Renal cortical epithelial cell (primary cell): ENCODE measurements at places on chromosomes 1 and 21. TPM values are rescaled to one million over a fixed set of nuclear protein-coding genes. Genes with fewer than 3 reads are reported as not detected.
A peak's percentile ranks its signal among the peaks of the same experiment; 100 is the strongest.

The ITPKB gene
- 1.6 and 5.9 TPM in 2 replicates for total RNA-seq

The GBP6 gene
- under 0.01 and 4.7 TPM in 2 replicates for total RNA-seq

The INSRR gene
- not detected in 2 replicates for total RNA-seq

The EIF4G3 gene
- 41.2 and 95.3 TPM in 2 replicates for total RNA-seq

The BMP8B gene
- total RNA-seq = 1.3 and 2.3 TPM in 2 replicates

The NPPB gene
- total RNA-seq = 1.2 TPM in 1 of 2 replicates, not detected in the other

The MROH9 gene
- total RNA-seq = not detected in 2 replicates

- DNase-seq = no peak
Observed at GRCh38 chr1:223860051-223860622, 14.4 kb upstream of the TP53BP2 start.

GRCh38 chr1:5475572-5475971 lies 516.7 kb downstream of the NPHP4 start:
- DNase-seq = no peak

DNA sequence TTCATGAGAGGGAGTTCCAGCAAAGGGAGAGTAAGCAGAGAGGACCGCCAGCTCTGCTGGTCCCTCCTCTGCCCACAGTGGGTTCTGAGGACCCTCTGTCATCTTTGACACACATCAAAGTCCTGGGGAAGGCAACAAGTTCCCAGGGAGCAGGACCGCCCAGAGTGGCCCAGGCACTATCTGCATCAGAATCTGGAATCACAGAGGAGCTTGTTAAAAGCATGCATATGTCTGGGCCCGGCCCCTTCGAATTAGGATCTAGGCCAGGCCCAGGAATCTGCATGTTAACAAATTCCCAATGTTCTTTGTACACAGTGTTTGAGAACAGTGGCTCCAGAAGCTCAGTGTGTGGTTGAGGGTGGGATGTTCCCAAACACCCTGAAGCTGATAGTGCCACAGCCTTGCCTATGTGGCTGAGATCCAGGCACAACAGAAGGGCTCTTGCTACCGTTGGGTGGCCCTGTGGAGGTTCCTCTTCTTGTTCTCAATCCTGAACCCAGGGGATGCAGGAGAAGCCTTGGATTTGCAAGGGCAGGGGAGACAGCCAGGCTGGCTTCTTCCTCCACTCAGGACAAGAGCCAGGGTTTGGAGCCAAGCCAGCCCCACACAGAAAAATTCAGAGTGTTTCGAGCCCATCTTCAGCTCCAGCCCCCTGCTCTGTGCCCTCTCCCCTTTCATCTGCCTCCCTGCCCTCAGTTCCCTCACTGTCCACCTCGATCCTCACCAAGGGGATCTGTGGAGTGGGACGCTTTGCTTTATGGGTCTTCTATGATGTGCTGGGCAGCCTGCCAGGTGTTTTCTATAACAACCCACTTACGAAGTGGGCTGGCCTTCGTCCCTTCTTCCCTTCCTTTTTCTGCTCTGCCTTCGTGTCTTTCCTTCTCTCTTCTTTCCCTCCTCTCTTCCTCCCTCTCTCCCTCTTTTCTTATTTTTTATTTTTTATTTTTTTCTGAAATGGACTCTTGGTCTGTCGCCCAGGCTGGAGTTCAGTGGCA lies 129.0 kb upstream of the TMPRSS2 start:
- no peak for DNase-seq

GRCh38 chr1:3662080-3662671 lies 9.9 kb downstream of the TP73 start:
- DNase-seq = no peak

DNA sequence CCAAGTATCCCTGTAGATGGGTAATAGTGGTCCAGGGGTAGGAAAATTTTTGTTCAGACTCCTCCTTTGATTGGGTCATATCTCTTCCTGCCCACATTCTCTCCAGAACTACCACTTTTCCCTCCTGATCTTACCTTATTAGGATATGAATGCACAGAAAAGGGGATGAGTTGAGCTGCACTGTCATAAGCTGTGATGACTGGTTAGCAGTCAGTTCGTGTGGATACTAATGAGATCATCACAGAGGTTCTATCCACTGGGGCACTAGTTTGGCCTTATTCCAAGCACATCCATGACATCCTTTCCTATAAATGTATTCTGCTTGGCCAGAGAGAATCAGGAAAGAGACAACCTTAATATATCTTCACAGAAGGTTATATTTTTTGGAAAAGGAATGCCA lies 22.1 kb upstream of the TBX15 start:
- no peak for DNase-seq

GRCh38 chr1:22953057-22953739 lies 19.5 kb downstream of the LACTBL1 start:
- DNase-seq = no peak

DNA sequence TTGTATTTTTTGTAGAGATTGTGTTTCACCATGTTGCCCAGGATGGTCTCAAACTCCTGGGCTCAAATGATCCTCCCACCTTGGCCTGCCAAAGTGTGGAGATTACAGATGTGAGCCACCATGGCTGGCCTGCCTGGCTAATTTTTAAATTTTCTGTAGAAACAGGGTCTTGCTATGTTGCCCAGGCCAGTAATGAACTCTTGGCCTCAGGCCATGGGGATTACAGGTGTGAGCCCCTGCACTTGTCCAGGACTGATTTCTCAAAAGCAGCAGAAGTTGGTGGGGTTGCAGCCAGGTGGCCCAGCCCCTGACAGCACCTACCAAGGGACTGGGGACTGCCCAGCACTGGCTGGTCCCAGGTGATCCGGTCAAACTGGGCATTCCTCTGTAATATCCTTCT lies 44.1 kb upstream of the CXADR start:
- DNase-seq = no peak

GRCh38 chr1:97603776-97604175 lies 317.1 kb downstream of the DPYD start:
- peak; percentile 21 for DNase-seq

- no peak for DNase-seq
Observed at GRCh38 chr1:183910845-183911244, 105.9 kb downstream of the RGL1 start.

DNA sequence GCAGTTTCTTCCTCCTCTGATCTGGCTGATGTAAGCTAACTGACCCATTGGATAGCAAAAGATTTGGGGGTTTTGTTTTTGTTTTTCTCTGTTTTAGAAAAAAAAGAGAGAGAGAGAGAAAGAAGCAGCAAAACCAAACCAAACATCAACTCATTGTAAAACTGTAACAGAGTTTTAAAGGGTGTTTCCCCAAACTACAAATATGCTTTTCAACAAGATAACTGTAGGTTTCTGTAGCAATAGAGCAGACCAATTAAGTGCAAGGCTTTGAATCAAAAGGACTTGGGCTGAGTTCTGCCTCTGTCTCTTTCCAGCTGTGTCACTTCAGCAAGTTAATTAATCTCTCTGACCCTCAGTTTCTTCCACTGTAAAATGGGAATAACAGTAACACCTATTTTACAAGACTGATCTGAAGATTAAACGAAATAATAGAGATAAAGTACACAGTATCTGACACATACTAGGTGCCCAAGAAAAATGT lies 44.5 kb downstream of the RRAGC start:
- no peak for DNase-seq

- peak; percentile 70 for DNase-seq
Observed at GRCh38 chr1:238628110-238628509, 737.4 kb upstream of the ZP4 start.

- no peak for DNase-seq
Observed at GRCh38 chr1:193157360-193157759, 29.1 kb downstream of the B3GALT2 start.

DNA sequence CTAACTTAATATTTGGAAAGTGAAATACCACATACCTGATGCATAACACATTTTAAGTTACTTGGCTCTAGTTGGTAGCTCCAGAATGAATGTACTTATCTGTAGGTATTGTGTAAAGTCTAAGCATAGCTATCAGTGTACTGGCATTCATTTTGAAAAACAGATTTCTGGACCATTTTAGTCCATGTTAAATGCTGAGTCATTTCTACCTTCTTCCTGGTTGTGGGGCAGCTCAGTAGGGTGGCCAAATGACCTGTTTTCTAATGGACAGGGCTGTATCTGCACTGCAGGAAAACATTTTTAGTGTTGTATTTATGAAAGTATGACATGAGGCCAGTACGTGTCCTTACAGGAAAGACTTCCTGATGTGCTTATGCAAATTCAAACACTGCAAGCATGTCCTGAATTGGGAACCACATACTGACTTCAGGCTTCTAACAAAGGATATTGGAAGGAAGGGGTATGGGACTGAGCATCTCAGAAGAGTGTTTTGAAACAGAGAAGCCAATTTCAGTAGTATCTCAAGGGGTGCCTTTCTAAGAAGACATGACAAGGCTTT lies 300.3 kb upstream of the B3GALT2 start:
- no peak for DNase-seq

DNA sequence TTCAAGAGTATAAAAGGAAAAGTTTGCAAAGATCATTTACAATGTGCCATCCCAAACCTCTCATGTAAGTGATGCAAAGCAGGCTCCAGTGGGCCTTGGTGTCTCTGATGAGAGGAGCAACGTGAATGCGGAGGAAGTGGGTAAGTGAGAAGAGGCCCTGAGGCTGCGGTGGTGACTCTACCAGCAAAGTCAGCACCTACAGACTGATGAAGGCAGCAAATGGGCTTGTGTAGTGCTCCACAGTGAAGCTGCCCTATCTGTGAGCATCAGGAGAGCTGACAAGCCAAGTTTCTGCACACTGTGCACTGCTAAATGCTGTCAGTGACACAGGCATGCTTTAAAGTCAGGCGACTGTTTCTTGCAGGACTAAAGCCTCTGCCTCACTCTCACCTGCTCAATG lies 15.6 kb upstream of the RAP1A start:
- DNase-seq = no peak

DNA sequence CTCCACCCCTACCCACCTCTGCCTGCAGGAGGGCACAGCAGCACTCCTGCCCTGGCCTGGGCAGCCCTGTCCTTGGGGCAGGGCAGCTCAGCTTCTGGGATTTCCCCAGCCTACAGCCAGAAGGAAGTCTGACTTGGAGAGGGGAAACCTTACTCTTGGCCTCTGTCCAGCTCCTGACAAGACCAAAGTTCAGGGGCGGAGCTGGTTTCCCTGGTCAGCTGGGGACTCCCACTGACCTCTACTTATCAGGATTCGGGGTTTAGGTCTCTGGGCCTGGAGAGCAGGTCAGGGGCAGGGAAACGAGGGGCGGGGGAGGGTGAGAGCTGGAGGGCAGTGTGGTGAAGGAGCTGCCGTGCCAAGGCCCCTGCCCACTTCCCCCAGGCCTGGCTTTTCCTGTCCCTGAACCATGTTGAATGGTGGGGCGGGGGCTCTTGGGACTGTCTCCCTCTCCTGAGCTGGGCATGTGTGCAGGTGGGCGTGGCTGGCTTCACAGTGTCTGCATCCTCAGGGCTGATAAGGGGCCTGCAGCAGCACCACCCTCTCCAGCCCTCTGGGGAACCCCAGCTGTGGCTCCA lies 16.8 kb upstream of the ETV3 start:
- peak; percentile 79 for DNase-seq

DNA sequence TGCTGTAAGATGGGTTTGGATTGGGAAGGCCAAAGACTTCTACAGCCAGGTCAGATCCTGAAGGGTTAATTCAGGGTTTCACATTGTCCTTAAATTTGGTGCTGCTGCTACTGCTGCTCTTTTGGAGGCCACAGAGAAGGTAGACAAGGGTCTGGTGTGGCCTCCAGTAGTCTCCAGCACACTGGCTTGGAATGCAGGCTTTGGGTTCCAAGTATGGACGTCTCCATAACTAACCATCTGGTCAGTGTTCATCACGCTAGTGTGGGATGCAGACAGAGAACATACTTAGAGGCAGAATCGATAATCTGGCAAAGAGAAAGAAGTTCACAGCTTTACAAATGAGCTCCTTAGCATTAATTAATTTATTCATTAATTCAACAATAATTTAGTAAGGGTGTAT lies 154.1 kb downstream of the ZBTB18 start:
- DNase-seq = no peak

GRCh38 chr1:70934194-70934961 lies 113.2 kb downstream of the PTGER3 start:
- DNase-seq = peak; percentile 64

DNA sequence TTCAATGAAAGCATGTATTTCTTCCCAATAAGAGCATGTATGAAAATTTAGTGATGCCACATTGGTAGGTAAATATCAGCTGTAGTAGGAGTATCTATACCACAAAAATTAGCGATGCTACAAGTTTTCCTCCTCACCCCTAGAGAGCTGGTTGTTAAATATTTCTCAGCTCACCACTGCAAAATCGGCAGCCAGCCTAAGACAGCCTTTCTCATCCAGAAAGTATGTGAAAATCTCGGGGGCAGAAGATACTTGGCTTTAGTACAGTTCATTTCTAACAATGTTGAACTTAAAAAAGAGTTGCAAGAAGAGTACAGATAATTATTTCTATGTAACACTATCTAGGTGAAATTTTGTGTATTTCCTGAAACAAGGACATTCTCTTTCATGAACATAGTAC lies 235.4 kb downstream of the TPR start:
- DNase-seq = no peak

DNA sequence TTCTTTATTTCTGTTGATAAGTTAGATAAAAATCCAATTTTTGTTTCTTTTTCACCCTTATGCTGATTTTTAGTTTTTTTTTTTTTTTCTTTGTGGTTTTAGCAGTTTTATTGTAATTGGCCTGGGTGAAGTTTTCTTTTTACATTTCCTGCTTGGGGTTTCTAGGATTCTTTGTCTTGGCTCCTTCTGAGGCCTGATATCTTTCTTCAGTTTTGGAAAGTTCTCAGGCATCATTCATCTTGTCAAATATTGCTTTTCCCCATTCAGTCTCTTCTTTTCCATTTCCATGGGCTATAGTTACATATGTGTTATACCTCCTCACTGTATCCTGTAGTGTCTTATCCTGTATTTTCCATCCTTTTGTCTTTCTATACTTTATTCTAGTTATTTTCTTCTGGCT lies 28.5 kb downstream of the ST6GALNAC3 start:
- no peak for DNase-seq

DNA sequence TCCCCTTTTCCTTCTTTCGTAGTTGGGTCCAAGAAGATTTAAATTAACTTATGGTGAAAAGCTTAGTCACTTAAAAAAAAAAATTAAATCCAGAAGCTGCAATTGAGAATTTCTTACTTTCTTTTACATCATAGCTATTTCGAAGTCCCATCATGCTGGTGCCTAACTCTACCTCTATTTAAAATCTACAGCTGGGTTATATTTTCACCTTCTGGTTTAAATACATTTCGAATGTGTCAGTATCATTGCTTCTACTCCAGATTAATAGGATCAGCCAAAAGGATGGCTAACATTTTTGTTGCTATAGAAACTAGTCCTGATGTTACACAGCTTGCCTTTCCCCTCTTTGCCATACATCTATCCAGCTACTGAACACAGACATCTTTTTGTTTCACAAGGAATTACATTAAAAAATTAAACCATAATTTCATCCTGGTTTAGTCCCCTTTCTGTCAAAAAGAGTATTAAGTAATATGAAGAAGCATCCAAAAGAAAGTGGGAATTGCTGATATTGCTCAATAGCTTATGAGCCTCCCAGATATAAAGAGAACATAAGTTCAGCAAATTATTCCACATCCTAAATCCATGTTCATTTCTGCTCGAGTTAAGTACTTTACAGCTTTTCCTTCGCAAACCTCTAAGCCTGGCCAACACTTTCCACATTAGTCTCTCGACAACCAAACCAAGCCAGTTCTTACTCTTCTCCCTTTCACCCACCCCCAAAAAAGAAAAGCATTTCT lies 396.7 kb upstream of the DAB1 start:
- DNase-seq = no peak

- DNase-seq = no peak
Observed at GRCh38 chr21:45012662-45013259, 61.6 kb upstream of the ADARB1 start.
